Amniotic epithelial cell (primary cell): ENCODE measurements at places on chromosomes 2 and 18.

GRCh38 chr2:44348400-44348799, 12.9 kb downstream of the PREPL start:
- peak; percentile 21 for DNase-seq

- DNase-seq: no peak
Measured at GRCh38 chr18:57083485-57083884, 63.4 kb upstream of the BOD1L2 start.

DNA sequence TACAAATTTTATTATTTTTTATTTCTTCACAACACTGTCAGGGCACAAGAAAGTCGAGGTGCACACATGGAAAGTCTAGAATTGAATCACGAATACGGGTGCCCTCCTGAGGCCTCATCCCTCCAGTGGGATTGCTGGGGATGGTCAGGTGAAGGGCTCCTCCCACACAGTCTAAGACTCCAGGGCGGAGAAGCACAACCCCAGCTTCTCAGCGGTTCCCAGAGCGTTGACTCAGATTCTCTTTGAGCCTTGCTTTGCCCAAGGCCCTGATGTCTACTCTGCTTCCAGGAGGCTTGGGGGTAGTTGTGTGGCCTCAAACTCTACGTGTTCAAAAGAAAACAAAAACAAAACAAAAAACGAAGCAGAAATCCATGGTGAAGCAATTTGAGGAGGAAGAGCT, 108.4 kb downstream of the LYPD6B start:
- DNase-seq: no peak

- no peak for DNase-seq
Measured at GRCh38 chr2:10521356-10522169, 73.4 kb upstream of the ODC1 start.

- no peak for DNase-seq
Measured at GRCh38 chr2:3201281-3201680, 176.3 kb downstream of the EIPR1 start.

- peak; percentile 49 for DNase-seq
Measured at GRCh38 chr2:6828299-6828584, 37.5 kb downstream of the CMPK2 start.

- no peak for DNase-seq
Measured at GRCh38 chr2:61789807-61790602, 63.9 kb downstream of the FAM161A start.

DNA sequence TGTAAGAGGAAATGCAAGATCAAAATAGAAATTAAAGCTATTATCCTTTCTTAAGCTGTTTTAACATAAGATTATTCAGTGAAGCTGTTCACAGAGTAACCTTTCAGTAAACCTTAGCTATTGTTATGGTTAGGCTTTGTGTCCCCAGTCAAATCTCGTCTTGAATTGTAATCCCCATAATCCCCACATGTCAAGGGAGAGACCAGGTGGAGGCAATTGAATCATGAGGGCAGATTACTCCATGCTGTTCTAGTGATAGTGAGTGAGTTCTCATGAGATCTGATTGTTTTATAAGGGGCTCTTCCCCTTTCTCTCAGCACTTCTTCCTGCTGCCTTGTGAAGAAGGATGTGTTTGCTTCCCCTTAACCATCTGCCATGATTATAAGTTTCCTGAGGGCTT, 424.4 kb downstream of the DSEL start:
- no peak for DNase-seq

- DNase-seq: no peak
Measured at GRCh38 chr2:113053666-113054065, 999 bp upstream of the IL36B start.

GRCh38 chr2:217930761-217931563, 71.8 kb downstream of the TNS1 start:
- DNase-seq: no peak

DNA sequence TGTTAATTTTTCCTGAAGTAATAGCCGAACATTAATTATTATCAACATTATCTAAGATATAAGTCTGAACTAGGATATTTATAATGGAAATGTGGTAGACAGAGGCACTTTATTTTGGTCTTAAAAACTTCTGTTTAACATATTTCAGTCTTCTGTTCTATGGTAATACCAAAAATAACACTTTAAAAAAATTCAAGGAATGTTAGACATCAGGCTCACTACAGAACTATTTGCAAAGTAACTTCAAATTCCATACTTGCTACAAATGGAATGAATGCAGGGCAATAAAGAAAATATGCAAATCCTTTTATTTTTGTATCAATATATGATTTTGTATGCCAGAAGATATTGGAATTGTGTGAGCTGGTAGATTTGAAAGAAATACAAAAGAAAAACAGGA, 345.5 kb upstream of the DSEL start:
- DNase-seq: peak; percentile 4
